ENCODE measurements at places on chromosomes 12 and 14.

GRCh38 chr12:94209240-94209639 lies 60.9 kb downstream of the PLXNC1 start:
- DNase-seq: no peak

DNA sequence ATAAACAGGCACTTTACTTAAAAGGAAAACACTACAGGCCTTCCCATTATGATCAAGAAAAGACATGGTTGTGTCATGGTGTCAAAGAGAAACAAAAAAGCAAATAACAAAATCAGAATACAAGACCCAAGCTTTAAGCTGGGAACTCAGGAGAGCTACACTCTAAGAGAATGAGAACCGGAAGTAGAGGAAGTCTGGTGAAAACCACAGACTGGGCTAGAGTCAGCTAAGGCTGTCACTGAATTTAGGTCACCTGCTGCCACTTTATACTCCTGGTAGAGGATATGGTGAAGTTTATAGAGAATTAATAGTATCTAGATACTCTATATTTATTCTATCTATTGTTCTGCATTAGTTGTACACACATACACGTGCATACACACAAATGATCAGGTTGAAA lies 971.7 kb downstream of the FLRT2 start:
- no peak for DNase-seq

GRCh38 chr12:16281157-16281556 lies 3.7 kb upstream of the SLC15A5 start:
- no peak for DNase-seq

GRCh38 chr14:59268858-59269257 lies 80.4 kb downstream of the DAAM1 start:
- no peak for DNase-seq

DNA sequence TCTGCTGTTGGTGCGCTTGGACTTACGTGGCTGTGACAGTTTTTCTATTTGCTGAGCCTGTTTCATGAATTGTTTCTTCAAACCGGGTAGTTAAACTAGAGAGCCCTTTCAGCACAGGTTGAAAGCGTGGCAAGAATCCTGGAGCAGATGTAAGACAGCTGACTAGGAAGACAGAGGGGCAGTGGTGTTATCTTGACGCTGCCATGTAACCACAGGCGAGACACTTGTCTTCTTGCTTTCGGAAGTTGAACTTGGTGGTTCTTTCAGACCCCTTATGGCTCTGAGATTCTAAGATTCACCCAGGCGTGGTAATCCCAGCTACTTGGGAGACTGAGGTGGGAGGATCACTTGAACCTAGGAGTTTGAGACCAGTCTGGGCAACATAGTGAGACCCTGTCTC lies 4.3 kb downstream of the EMP1 start:
- no peak for DNase-seq

- DNase-seq: no peak
Observed at GRCh38 chr12:100413001-100413400, 56.1 kb downstream of the SLC17A8 start.

DNA sequence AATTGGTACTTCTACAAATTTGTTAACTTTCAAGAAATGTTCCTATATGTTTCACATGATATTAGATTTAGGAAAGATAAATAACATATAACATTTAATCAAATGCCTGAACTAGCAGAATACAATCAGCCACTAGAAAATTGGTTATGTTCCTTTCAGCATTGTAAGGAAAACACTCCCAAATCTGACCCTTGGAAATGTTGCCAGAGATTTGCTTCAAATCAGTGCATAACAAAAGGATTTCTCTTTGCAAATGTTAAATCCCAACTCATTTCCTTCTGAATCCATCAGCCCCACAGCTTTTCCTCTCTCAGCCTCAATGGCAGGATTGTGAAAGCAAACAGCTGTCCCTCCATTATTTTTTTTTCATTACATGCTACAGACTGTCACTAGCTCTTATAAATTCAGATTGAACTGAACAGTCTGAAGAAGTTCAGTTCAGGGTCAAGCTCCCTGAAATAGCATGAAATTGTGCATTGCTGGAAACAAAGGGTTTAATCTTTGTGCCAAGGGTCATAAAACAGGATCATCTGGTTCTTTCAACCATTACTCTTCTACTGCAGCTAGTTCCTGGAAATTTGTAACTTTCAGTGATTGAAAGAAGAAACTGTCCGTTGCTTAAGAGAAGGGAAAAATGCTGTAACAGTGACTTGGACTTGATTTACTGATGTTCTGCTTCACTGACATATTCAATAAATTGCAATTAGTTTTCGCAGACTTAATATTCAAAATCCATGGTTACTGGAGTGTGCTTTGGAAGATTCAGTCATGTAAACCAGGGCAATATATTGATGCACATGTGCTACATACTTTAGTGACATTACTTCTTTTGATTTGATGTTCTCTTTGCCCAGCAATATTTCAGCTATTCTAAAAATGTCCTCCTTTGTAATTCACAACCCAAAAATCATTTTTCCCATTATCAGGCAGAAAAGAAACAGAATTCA lies 246.4 kb downstream of the RPL10L start:
- DNase-seq: no peak

DNA sequence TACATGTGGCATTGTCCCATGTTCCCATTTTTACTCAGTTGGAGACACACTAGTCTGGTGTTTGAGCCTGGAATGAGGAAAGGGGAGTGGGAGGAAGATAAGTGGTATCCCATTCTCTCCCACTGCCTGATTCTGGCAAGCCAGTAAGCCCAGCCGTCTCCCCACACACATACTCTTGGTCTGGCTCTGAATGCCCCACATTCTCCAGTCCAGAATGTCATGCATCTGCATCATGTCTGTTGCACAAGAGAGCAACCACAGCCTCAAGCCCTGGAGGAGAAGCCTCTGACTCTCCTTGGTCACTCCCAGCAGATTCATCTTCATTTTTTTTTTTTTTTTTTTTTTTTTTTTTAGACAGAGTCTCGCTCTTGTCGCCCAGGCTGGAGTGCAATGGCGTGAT lies 48.0 kb downstream of the DRAM1 start:
- no peak for DNase-seq

DNA sequence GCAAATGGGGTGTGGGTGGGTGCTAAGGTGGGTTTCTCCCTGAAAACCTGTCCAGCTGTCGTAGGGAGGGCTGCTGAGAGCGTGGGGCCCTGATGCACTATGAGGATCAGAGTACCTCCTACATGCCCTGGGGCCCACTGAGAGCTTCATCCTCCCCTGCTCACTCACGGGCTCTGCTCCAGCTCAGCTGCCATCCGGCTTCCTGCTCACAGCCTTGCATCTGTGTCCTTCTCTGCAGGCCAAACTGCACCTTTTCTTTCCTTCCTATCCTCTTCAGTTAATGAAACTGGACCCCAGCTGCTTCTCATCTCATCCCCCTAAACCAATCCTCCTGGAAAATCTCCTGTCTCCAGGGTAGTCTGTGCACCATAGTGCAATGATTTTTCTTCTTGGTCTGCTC lies 22.2 kb upstream of the GPRC5D start:
- DNase-seq: no peak

GRCh38 chr12:119117936-119118335 lies 60.8 kb upstream of the HSPB8 start:
- no peak for DNase-seq

GRCh38 chr12:93407054-93407962 lies 29.6 kb downstream of the NUDT4 start:
- no peak for DNase-seq

- DNase-seq: no peak
Observed at GRCh38 chr12:8038659-8039114, 6.2 kb downstream of the FOXJ2 start.

GRCh38 chr12:52531566-52532300 lies 11.5 kb upstream of the KRT5 start:
- DNase-seq: no peak

DNA sequence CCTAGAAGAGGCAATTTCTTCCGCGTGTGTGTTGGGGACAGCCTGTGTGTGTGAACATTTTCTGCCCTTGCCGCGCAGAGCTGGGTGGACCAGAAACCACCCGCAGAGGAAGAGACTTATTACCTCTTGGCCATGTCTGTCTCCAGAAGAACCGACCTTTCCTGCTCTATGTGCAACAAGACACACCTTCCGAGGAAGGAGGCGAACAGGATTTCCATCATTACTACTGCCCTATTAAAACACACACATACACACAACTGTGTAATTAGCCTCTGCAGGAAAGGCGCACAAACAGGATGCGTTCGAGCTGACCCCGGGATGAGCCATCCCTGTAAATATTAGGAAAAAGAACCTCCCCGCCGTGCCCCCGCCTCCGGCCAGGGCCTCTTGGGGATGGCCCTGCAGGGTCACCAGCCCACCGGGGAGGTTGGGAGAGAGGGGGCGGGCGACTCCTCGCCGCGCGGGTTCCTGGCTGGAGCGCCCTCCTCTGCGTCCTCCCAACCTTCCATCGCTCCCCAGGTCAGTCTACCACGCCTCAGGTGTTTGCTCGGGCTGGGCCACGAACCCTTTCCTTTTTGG lies 484 bp upstream of the PRKCH start:
- no peak for DNase-seq

DNA sequence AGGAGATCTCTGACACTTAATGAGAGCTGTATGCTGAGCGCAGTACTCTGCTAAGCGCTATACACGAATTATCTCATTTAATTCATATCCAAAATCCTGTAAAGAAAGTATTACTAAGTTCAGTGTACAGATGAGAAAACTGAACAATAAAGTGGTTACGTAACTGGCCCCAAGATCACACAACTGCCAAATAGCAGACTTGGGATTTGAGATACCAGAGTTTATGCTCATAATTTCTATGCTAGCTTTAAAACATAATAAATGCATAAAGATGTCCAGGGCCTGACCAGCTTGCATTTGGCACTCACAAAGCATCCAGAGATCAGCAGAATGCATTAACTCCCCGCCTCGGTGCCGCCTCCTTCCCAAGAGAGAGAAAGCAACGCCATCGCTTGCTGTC lies 83.2 kb upstream of the PWP1 start:
- DNase-seq: no peak

DNA sequence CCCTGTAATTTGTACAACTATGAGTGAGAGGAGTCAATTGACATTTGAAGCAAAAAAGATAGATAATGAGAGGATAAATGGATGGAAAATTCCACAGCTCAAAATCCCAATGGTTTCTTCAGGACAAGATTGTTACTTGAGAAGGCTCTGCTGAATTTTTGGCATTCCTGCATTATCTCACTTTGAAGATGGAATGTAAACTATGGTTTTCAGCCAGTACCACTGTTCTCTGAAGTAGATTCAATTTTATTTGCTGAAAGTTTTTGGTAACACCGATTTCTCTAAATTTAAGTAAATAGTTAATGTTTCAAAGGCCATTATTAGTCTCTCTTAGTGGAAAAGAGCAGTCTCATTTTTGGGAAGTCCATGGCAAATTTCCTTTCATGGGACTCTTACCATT lies 121.9 kb upstream of the SLC38A2 start:
- DNase-seq: no peak

DNA sequence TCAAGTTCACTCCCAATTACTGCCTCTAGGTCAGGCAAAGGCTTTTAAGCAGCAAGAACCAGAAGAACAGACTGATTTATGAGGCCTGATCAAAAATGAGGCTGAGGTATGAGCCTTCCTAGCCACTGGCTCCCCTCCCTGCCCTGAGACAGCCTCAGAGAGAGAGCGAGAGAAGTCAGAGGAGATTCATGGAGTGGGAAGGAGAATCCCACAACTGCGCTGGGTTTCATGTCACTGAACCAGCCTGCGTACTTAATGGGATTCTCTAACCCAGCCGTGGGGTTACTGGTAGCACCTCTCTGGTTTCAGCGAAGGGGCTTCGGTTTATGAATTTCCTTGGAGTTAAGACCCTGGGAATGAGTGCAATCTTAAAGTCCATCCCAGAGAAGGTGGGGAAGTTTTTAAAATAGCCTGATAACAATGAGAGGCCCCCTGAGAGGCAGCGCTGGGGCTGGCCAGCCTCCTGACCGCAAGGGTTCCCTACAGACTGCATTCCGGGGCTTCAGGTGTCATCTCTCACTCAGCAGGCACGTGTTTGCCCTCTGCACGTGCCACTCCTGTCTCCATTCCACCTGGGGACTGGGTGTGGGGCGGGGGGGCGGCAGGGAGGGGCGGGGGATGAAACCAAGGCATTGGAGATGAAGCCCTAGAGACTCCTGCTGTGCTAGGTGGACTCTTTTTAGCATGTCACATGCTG lies 6.1 kb upstream of the GPRC5A start:
- DNase-seq: no peak

- no peak for DNase-seq
Observed at GRCh38 chr12:84696908-84697540, 215.6 kb downstream of the SLC6A15 start.

- DNase-seq: no peak
Observed at GRCh38 chr12:71010143-71010479, 89.6 kb upstream of the PTPRR start.

- no peak for DNase-seq
Observed at GRCh38 chr12:66195242-66195641, 6.2 kb downstream of the IRAK3 start.

DNA sequence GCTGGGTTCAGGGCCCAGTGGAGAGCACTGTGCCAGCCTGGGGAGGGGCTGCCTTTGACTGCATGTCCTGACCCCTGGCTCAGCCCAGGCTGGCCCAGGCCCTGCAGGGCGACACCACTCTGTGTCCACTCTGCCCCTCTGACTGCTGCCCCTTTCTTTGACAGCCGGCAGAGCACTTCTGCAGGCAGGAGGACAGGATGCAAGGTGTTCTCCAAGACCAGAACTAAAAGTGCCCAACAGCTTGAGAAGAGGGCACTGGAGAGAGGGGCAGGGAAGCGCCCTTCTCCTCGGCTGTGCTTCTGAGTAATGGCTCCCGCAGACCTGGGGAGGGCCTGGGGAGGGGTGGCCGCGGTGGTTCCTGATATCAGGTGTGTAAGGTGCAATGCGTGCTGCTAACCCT lies 72.7 kb downstream of the WDR20 start:
- DNase-seq: no peak

DNA sequence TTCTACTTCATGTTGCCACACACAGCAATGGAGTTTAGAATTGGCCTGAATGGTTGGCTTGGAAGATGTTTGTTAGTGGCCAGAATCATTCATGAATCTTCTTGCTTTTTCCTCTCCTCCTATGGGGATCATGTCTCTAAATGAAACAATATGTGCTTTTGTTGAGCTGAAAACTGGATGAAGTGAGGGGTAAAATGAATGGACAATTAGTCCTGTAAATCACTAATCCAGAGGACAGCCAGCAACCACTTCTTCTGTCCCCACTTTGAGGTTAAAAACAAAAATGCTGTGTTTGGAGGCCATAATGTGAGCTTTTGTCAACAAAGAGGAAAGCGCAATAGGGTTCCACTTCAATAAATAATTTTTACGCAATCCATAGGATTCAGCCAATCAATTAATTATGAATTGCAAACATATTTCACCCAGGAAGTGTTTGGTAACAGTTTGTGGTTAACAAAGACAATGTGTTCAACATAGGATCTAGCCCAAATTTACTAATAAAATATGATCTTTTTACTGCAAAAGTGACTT lies 30.3 kb upstream of the AMIGO2 start:
- DNase-seq: no peak

GRCh38 chr14:70654632-70655031 lies 12.9 kb downstream of the TTC9 start:
- no peak for DNase-seq

Data from stimulated activated CD8-positive, alpha-beta memory T cell treated with anti-CD3 and anti-CD28 coated beads, Interleukin-15, amount 100 ng/mL, for 4 hours (primary cell).